ENCODE measurements at places on chromosomes 13 and 19.

DNA sequence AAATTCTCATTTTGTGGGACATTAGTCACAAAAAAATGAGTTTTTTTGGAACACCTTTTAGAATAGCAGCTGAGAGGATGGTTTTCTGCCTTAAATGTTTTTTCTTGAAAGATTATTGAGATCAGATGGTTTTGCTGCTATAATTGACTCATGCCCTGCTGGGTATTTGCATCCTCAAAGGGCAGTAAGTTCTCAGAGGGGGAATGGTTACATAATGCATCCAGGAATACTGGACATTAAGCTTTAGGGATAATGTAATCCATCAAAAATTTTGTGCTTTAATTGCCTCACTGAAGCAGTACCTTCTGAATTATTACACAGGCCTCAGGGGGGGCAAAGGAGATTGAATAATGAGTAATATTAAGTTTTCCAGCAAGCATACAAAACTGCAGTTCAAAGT, 866.3 kb upstream of the SPRY2 start:
- DNase-seq: no peak

GRCh38 chr13:113950451-113951245, 23.2 kb downstream of the C13orf46 start:
- no peak for DNase-seq

GRCh38 chr19:11659612-11660011, 62.3 kb downstream of the ZNF627 start:
- no peak for DNase-seq

- DNase-seq: peak; percentile 81
These were observed at the start of gene CLIP3 for GRCh38 chr19:36032251-36033104. TSS of gene CLIP3 (minus strand) at chr19:36032873. CDS start at chr19:36032357, 516 bp downstream.

DNA sequence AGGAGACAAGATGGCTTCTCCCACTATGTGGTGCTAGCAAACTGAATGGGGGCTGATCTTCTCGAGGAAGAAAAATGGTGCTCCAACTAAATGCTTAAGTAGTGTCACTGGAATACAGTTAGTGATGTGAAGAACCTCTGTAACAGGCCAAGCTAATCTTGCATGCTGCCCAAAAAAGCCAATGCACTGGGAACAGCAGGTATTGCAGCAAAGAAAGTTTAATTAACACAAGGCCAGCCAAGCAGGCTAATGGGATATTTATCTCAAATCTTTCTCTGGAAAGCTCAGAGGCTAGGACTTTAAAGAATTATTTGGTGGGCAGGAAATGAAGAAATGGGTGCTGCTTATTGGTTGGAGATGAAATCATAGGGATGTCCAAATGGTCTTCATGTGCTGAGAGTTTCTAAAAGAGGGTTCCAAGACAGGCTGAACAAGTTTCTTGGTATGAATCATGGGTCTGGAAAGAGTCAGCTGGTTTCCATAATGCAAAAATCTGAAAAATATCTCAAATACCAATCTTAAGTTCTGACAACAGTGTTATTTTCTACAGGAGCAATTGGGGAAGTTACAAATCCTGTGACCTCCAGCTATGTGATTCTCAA, 1550.5 kb downstream of the SLITRK5 start:
- DNase-seq: no peak

GRCh38 chr19:34220472-34221063, 33.8 kb upstream of the GARRE1 start:
- no peak for DNase-seq

- DNase-seq: no peak
These were observed 20.1 kb upstream of the ZNRF4 start for GRCh38 chr19:5434970-5435641.

GRCh38 chr13:24173795-24174194, 13.3 kb downstream of the SPATA13 start:
- DNase-seq: no peak

- DNase-seq: no peak
These were observed 4.5 kb downstream of the ADAT3 start for GRCh38 chr19:1909761-1910080.

DNA sequence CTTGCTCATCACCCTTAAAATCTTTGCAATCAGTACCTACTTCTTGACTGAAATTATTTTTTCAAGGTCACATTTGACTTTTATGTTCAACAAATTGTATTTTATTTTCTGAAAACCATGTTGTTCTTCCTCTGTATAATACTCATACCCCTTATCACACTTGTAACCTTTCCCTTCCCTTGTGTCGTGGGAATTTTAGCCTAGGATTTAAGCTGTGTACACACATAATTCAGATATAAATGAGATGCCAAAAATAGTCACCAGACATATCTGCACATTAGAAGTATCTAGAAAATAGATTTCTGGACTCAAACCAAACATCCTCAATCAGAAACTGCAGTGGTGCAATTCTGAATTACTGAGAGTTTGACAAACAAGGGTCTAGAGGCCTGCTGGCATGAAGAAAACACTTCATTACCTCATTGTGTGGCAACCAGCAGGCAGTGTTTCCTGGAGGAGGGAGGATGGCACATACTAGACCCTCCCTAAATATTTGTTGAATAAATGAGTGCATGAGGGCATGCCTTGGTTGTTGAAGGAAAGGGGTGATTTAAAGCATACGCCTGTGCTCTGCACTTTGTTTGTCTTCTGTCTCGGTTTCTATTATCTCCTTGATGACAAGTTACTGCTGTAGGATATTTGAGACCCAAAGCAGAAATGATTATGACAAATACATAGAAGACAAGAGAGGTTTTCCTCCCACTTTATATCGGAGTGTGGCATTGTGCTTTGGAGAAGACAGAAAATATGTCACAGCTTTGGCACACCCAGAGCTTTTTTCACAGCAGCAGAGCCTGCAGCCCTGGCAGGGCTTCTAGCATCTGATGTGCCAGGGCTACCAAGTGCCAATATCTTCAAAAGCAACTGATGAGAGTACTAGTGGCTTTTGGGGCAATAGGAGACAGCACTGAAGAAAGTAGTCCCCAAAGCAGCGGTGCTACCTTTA, 881.1 kb downstream of the PCDH9 start:
- DNase-seq: no peak

DNA sequence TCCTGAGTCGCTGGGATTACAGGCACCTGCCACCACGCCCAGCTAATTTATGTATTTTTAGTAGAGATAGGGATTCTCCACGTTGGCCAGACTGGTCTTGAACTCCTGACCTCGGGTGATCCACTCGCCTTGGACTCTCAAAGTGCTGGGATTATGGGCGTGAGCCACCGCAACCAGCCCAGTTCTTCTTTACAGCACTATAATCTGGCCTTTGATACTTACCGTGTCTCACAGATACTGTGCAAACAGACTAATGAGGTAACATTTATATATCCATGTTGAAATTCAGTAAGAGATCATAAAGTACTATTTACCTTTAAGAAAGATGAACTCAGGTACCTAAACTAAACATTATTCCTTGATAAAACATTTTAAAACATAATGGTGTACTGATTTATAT, 121.8 kb upstream of the PRR20A start:
- no peak for DNase-seq

DNA sequence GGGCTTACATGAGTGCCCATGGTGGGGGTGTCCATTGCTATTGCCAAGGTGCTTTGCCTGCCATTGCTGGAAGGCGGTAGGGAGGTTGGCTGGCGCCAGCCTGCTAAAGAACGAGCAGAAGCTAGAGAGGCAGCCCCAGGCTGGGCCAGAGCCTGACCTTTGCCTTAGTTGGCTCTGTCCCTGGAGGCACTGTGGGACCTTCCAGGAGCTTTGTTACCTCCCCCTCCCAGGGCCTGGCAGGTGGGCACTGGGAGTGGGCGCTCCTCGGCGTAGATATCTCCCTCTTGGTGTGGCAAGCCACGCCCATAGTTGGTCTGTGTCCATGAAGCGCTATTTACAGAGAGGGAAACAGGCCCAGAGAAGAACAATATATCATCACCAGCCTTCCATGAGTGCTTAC, 2.3 kb upstream of the SLC25A42 start:
- DNase-seq: no peak

GRCh38 chr19:52584736-52585440, 14.8 kb downstream of the ZNF701 start:
- DNase-seq: peak; percentile 25

DNA sequence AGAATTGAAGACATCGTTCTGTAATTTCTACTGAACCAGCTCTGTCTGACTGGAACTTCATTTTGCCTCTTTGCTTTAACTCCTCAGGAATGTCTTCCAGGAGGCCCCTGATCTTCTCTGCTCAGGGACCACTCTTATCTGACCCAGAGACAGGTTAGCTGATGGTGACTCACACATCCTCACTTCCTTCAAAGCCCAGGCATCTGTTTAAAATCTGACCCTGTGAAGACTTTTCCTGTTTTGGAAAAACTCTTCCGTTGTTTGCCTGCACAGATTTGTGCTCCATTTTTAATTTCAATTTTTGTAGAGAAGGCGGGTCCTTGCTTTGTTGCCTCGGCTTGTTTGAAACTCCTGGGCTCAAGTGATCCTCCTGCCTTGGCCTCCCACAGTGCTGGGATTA, 1.6 kb downstream of the ARL11 start:
- DNase-seq: no peak

DNA sequence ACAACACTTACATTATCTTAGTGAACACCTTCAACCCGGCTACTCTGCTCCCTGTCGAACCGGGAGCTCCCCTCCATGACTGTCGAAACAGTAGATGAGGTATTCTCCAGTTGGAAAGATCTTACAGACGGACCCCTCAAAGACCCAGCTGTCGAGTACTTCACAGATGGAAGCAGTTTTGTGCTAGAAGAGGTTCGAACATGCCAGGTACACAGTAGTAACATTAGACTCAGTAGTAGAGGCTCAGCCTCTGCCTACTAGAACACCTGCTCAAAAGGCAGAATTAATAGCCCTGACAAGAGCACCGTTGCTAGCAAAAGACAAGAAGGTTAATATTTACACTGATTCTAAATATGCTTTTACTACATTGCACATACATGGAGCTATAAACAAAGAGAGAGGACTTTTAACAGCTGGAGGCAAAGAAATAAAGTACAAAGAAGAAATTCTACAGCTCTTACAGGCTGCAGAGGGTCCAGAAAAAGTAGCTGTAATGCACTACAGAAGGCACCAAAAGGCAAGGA, 13.6 kb upstream of the SLC15A1 start:
- no peak for DNase-seq

GRCh38 chr13:40200273-40200978, 466.0 kb downstream of the FOXO1 start:
- no peak for DNase-seq

- no peak for DNase-seq
These were observed 26.2 kb downstream of the INSR start for GRCh38 chr19:7267792-7268704.

- no peak for DNase-seq
These were observed 235.2 kb upstream of the SGCG start for GRCh38 chr13:22945321-22946226.

GRCh38 chr13:90197722-90198121, 1149.8 kb upstream of the MIR17HG start:
- DNase-seq: no peak

DNA sequence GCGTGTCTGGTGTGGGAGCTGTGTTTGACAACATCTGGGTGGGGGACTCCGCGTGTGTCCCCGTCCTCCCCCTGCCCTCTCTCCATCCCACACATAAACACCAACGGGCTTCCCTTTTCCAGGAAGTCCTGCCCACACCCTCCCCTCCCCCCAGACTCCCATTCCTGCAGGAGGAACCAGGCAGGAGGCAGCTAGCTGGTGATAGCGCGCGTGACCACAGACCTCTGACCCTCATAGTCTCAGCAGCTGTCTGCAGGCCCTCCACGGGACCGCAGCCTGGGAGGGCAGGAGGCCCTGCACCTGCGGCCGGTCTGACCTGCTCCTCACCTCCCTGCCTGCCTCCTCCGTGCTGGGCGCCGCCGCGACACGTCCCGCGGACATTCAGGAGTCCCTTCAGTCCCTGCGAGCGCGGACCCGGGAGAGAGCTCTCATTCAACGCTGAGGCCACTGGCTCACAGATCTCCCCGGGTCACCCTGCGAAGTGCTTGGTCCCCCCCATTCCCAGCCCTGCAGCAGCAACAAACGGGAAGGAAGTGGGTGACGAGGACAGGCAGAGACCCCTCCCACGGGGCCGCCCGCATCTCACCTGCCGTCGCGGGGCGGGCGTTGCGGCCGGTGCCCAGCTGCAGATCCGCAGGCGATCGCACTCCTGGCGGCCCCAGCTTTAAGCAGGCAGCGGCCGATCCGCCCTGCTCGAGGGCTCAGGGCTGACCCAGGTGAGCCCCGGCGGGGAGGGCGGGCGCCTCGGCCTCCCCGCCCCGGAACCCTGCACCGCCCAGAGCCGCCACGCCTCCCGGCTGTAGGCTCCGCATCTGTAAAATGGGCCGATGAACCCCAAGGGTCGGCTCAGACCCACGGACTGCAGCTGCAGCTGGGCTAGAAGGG, 1.1 kb upstream of the ACP5 start:
- no peak for DNase-seq

GRCh38 chr19:19418555-19419260, 13.2 kb downstream of the GATAD2A start:
- DNase-seq: no peak

DNA sequence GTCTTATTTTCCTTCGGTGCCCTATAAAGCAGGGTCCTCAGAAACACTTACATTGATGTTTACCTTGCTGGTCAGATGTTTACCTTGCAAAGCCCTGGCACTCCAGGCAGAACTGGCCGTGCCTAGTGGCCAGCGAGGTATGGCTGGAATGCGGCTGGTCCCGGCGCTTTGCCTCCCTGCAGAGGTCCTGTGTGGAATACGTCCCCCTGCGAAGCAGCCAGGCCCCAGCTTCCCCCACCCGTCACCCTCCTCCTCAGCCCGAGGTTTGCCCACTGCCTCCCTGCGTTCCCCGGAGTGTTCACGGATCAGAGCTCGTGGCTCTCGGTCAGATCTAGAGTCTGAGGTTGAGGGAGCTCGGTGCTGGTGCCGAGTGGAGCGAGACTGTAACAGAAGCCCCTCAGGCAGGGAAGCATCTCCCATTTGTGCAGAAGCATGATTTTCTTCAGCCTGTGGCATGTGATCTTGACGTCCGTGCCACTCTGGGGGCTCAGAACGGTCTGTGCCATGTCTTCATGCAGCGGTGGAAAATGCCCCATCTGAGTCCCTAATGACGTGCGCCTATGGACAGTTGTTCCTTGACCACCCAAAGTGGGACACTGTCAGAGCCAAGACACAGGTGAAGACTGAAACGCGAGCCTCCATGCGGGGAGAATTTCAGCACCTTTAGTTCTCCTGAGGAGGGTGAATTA, 54.8 kb upstream of the SOX1 start:
- DNase-seq: no peak

GRCh38 chr13:26980099-26981031, 191.2 kb downstream of the USP12 start:
- DNase-seq: no peak

DNA sequence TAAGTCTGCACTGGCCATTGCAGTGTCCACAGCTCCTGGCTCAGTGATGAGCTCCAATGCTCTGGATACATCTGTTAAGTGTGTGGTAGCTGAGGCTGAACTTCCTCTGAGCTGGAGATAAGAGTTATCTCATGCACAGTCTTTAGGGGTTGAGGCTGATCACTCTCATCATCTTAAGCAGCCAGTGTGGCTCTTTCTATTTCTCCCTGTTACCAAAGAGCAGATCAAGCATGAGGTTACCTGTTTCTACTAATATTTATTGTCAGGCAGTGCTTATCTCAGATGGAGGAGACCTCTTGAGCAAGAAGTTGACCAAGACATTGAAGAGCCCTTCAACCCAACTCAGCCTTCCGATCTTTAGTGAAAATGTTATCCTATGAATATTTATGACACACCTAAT, 6.6 kb upstream of the OR10H2 start:
- no peak for DNase-seq

- DNase-seq: no peak
These were observed 473.0 kb upstream of the SLC10A2 start for GRCh38 chr13:103539265-103539664.

GRCh38 chr19:15112385-15112784, 5.2 kb downstream of the SYDE1 start:
- DNase-seq: no peak

Measured in spinal cord (tissue), 10 donors.